Neural progenitor cell (in vitro differentiated cells): ENCODE measurements at places on chromosomes 12 and 14.

DNA sequence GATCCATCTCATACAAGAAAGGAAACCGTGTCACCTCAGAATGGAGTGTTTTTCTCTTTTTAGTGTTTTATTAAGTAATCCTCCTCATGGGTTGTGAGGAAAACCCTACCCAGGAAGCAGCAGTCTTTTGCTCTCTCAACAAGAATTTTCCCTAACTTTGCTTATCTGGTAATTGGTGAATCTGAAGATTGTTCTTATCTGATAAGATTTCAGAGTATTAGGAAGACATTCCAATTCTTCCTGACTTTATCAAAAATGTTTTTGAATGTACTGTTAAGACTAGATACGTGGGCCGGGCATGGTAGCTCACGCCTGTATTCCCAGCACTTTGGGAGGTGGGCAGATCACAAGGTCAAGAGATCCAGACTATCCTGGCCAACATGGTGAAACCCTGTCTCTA lies 86.0 kb downstream of the PHLDA1 start:
- no peak for DNase-seq

DNA sequence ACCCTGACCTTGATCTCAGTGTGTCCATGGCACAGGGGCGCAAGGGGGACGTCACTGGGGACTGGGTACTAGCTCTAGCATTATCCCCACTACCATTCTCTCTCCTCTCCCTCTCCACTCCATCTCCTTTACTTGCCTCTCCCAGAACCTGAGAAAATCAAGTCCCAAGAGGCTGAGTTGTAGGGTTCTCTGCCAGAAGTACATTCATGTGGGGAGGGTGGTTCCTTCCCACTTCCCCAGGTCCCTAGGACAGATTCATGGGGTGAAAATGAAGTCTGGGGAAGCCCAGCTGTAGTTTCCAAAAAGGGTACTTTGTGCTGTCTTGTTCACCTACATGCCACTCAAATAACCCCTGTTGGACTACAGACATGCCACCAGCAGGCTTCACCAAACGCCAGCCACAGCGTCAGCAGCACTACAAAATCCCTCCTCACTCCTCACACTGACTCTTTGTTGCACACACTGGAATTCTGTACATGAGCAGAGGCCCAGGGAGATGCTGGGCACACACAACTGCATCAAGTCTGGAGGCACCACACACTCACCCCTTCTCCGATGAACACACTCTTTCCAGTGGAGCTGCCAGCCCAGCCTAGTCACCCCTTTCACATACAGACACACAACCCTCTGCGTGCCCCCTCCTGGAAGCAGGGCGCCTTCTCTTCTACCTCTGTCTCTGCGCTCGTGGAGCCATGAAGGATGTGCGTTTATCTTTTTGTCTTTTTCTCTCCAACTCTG lies 6.9 kb downstream of the RARG start:
- no peak for DNase-seq

- no peak for DNase-seq
Measured at GRCh38 chr12:49092816-49093406, 1.7 kb downstream of the DHH start.

GRCh38 chr12:29781188-29781587 lies 2.6 kb downstream of the TMTC1 start:
- no peak for DNase-seq

GRCh38 chr14:69657950-69658355 lies 46.6 kb downstream of the SUSD6 start:
- DNase-seq: no peak

GRCh38 chr12:60263161-60263560 lies 667.3 kb downstream of the SLC16A7 start:
- no peak for DNase-seq

- DNase-seq: no peak
Measured at GRCh38 chr12:19031032-19031431, 98.5 kb upstream of the PLEKHA5 start.

DNA sequence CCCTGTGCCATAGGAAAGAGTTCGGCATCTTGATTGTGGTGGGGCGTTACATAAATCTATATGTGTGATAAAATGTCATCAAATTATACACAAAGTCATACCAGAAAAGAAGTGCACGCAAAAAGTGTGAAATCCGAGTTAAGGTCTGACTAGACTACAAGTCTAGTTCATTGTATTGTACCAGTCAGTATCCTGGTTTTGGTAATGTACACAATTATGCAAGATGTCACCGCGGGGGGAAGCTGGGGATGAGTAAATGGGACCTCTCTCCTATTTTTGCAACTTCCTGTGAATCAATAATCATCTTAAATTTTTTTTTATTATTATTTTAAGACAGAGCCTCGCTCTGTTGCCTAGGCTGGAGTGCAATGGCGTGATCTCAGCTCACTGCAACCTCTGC lies 43.2 kb upstream of the BCL11B start:
- DNase-seq: no peak

DNA sequence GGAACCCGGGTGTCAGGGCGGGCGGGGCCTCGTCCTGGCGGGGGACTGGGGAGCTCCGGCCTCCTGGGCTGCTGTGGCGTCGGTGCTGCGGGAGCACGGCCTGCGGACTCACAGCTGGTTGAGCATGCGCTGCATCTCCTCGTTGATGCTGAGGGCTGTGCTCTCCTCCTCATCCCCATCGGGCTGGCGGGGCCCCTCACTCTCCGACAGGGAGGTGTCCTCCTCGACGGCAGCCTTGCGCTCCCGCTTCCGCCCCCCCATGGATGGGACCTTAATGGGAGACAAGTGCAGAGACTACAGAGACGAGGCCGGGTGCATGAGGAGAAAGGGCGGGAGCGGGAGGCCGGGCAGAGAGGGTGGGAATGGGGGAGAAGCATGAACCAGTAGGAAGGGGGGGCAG lies 7.3 kb downstream of the IFFO1 start:
- DNase-seq: no peak

GRCh38 chr12:119681111-119681510 lies 13.2 kb downstream of the PRKAB1 start:
- DNase-seq: no peak

GRCh38 chr14:101404426-101405170 lies 156.7 kb upstream of the DIO3 start:
- DNase-seq: no peak

DNA sequence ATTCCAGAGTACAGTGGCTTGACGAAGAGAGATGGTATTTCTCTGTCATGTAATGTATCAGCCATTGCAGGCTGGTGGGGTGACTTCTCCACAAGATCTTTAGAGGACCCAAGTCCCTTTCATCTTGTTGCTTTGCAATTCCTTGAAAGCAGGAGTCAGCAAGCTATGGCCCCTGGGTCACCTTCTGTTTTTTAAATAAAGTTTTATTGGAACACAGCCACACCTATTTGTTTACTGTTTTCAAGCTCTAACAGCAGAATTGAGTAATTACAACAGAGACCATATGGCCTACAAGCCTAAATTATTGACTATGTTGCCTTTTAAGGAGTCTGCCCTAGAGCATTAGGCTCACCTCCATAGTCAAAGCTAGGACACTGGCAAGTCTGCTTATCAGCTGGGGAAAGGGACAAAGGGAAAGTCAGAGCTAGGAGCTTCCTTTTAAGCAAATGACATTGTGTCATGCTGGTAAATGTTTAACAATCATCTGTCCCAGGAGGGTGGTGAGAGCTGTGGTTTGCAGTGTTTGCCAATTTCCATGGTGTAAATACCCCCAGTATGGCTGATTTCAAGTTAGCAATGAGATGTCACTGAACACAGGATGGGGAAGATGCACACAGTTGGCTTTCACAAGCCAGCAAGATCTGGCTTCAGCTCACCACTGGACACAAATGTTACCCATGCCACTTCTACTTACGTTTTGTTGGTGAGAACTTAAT lies 87.7 kb upstream of the PWP1 start:
- no peak for DNase-seq

- no peak for DNase-seq
Measured at GRCh38 chr14:60956632-60957031, 24.2 kb downstream of the TRMT5 start.

GRCh38 chr12:121678716-121679300 lies 9.4 kb upstream of the MORN3 start:
- DNase-seq: no peak

DNA sequence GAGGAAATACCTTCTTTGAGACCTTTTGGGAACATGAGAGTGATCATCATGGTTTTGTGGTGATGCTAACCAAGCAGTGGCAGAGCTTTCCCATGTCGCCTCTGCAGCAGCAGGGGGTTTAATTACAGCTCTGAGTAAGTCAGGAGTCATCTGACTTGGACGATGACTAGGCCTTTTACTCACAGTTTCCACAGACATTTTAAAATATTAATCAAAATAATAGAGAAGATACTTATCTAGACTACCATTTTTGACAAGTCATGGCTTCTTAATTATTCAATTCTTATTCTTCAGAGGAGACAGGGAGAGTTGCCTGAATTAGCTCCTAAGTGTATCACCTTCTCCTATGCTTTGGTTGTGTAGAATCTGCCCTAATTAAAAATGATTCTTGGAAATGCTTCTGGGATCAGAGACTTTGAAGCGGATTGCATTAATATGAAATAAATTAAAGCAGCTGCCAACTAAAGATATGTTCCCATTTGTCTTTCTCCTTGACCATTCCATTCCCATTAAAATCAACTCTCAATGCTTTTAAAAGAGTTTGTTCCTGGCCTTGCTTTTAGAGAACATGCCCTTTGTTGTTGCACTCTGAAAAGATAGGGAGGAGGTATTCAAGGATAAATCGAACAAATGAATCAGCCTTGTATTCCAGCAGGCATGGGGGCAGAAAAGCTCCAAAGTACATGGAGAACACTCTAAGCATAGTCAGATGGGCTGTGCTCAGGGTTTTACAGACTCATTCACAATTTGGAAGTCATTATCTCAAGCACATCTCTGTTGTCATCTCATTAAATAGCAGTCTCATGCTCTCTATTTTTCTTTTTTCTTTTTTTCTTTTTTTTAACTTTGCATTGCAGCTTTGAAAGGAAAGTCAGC lies 7.7 kb upstream of the IFNG-AS1 start:
- no peak for DNase-seq

DNA sequence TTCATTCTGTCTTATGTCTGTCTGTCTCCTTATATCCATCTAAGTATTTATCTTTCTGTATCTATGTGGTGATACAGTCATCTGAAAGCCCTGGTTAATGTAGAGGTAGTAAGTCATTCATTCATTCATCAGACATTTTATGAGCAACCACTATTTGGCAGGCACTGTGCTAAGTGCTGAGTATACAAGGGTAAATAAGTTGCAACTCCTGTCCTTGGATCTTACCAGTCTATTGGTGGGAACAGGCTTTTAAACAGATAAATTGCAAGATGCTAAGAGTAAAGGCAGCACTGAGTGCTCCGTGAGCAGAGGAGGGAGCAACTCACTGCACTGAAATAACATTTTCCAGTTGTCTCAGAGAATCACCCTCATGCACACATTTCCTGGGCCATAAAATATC lies 68.6 kb downstream of the TMEM30B start:
- DNase-seq: no peak

- DNase-seq: peak; percentile 96
Measured at GRCh38 chr14:23306412-23307145, at the start of gene BCL2L2. BCL2L2 (plus strand) TSS chr14:23306833; CDS start chr14:23307768, 935 bp downstream.

DNA sequence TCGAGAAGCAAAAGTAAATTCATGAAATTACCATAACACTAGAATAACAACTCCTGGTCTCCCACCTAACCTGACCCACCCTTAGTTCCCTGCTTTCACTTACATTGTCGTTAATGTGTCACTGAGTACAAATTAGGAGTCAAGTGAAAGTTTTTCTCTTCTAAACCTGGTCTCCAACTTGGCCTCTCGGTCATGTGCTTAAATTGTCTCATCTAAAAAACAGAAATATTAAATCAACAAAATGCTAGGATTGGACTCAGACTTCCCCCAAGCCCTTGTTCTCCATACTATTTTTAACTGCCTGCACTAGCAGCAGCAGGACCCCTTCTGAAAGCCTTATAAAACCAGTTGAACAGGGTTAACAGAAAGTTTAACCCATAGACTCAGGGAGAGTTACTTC lies 1.8 kb upstream of the BTG1 start:
- DNase-seq: no peak

DNA sequence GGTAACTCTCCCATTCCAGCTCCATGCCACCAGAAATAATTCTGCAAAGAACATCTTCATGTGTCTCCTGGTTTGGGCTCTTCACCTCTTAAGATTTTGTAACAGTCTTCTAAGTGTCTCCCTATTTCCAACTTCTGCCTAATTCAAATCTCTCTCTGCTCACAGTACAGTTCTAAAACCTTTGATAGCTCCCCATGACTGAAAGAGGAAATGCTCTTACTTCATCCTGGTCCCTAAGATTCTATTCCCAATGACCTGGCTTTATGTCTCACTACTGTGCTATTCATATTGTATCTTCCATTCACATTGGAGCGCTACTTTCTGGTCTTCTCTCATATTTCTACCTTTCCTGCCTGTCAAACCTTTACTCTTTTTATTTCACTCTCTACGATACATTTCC lies 1.6 kb downstream of the AMN1 start:
- DNase-seq: no peak

GRCh38 chr12:123267335-123267920 lies 4.2 kb downstream of the CDK2AP1 start:
- DNase-seq: no peak

DNA sequence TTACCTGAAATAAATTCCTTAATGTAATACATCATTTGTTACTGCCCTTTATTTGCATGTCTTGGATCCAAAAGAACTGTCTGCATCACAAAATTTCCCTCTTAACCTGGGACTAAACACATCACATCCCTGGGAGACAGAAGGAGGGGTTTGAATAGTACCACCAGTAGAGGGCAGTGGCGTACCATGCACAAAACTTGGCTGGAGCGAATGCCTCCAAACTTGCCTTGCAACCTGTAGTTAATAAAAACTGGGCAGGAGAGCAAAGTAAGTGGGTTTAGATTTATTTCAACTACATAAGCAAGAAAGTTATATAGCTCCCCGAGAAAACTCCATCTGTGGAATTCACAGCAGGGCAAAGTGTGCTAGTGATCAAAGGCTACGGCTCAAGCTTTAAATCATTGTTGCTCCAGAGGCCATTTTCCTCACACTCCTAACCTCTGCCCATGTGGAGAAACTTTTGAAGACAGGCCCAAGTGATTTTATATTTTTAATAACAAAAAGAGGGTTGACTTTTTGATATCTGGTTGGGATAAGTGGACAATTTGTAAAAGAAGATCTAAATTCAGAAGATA lies 1176.7 kb upstream of the SEL1L start:
- peak; percentile 84 for DNase-seq

DNA sequence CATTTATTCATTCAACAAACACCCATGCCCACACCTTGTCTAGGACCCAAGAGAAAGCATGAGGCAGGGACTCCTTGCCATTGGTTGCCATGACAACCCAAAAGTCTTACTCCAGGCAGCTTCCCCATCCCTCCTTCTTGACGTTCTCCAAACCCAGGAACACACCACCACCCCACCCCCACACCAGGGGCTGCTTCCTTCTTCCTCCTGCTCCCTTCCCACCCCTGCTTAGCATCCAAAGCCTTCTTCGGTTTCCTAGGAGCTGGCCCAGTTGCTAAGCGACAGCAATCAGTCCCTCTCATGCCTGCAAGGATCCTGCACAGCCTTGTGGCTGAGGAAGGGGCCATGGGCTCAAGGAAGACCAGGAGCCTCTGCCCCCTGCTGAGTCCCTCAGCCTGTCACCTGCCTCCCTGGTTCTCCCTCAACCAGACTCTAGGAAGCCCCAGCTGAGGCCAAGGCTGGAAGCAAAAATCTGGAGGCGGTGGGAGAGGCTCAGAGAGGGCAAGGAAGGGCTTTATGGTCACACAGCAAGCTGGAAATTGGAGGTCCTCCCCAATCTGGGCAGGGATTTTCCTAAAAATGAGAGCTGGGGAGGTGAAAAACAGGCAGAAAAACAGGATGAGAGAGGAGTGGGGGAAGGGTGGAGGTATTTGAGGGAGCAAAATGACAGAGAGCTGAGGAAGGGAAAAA lies 15.4 kb downstream of the RASAL1 start:
- DNase-seq: peak; percentile 36
